ENCODE measurements at places on chromosomes 3 and 15. TPM values are rescaled to one million over a fixed set of nuclear protein-coding genes. Genes with fewer than 3 reads are reported as not detected.
A peak's percentile ranks its signal among the peaks of the same experiment; 100 is the strongest.

- H3K27me3 ChIP-seq = peaks cover 4% of the 10 kb centered on the region
- peaks cover 27% of the 10 kb centered on the region for H3K4me1 ChIP-seq
- H3K4me3 ChIP-seq = peak overlapping the region; percentile 41
These were observed 2.3 kb upstream of the BMF start for GRCh38 chr15:40110866-40111550.

GRCh38 chr3:118292841-118293240, 741.8 kb downstream of the IGSF11 start:
- H3K27me3 ChIP-seq = no peaks in the 10 kb centered on the region
- no peak overlapping the region for H3K4me3 ChIP-seq
- no peaks in the 10 kb centered on the region for H3K36me3 ChIP-seq

- no peak for DNase-seq
- no peaks in the 10 kb centered on the region for H3K27me3 ChIP-seq
- H3K4me3 ChIP-seq = no peak overlapping the region
- no peak overlapping the region for H3K27ac ChIP-seq
These were observed 53.9 kb downstream of the BOC start for GRCh38 chr3:113265231-113265630.

The RBP2 gene
- polyA plus RNA-seq = not detected
